CD4-positive, alpha-beta T cell treated with Interleukin-1 beta for 1 hour (primary cell): ENCODE measurements at places on chromosomes 3 and 15.

GRCh38 chr3:108462899-108463298, 47.5 kb downstream of the MYH15 start:
- DNase-seq = no peak

- no peak for DNase-seq
These were observed 631.5 kb upstream of the NR2F2 start for GRCh38 chr15:95698951-95699350.

- DNase-seq = no peak
These were observed 13.8 kb downstream of the ISG20 start for GRCh38 chr15:88652456-88653199.

DNA sequence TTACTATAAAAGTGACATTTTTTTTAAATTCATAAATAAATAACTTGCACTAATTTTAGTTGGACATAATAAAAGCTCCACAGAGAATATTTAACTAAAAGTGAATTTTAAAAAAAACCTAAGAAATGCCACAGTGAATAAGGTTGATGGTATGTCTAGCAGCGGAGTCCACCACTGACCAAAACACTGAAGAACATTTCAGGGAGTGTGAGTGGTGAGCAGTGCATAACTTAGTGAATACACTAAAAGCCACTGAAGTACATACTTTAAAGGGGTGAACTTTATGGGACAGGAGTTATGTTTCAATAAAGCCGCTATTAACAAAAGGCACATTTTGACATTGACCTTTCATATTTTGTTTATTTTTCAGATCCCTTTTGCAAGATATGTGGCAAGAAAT, 32.3 kb downstream of the SRP14 start:
- no peak for DNase-seq

GRCh38 chr3:117674321-117674720, 964.7 kb downstream of the TUSC7 start:
- DNase-seq = no peak

DNA sequence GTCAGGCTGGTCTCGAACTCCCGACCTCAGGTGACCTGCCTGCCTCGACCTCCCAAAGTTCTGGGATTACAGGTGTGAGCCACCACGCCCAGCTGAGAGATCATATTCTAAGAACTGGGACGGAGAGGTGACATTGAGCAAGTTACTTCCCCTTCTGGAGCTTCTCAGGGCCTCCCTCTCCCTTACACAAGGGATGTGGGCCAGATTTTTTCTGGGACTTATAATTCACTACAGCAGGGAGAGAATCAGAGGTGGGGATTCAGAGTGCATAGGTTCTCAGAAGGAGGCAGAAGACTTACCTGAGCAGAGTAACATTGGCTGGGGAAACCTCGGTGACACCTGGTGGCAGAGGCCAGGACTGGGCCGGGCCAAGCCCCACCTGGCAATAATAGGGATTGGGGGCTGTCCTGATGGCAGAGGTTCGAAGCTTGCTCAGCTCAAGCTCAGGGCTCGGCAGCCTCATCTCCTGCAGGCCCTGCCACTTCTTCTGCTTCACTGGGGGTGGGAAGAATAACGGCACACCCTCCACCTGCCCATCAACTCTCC, 6.8 kb downstream of the LTK start:
- DNase-seq = no peak

DNA sequence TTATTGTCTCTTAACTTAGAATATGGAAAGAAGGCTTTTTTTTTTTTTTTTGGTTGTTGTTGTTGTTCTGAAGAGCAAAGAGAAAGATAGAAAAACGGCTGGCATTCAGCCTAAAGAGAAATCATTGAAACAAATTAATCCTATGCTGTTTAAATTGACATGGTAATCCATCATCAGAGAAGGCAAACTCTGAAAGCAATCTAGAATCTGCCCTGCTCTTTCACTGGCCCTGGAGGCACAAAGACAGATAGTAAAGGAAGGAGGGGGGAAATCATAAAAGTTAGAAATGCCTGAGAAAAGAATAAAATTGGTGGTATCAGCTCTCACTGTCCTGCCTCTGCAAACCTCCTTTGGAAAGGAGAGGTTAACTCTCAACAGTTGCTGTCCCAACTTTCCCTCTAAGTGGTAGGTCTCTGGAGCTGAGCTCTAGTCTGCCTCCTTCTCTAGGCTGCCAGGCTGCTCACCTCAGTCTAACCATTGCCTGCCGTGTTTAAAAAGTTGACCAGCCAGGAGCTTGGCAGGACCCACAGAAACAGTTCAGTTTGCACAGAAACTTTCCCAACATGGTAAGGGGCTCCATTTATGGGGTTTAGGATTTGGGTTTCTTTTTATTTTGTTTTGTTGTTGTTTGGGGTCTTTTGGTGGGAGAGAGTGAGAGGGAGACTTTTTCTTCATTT, 13.4 kb upstream of the NR2F2 start:
- no peak for DNase-seq

- DNase-seq = no peak
These were observed 42.4 kb downstream of the LNP1 start for GRCh38 chr3:100443690-100444089.

GRCh38 chr15:31357148-31357547, 30.5 kb downstream of the KLF13 start:
- DNase-seq = peak; percentile 46

DNA sequence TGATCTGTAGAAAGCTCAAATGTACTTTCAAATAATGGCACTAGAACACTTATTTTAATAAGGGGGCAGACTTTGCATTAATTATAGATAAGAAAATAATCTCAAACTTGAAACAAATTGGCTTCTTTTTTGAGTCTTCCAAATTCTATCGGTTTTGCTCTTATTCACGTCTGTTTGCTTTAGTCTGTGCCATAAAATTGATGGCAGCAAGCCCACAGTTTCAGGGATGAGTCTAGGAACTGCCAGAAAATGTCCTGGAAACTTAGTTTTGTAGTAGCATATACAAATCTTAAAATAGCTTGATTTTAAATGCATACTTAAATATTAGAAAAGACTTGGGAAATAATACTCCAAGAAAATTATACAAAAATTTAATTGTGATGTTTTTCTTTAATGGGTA, 39.7 kb downstream of the BCHE start:
- no peak for DNase-seq

- no peak for DNase-seq
These were observed 44.1 kb upstream of the RASGRP1 start for GRCh38 chr15:38608682-38609081.

DNA sequence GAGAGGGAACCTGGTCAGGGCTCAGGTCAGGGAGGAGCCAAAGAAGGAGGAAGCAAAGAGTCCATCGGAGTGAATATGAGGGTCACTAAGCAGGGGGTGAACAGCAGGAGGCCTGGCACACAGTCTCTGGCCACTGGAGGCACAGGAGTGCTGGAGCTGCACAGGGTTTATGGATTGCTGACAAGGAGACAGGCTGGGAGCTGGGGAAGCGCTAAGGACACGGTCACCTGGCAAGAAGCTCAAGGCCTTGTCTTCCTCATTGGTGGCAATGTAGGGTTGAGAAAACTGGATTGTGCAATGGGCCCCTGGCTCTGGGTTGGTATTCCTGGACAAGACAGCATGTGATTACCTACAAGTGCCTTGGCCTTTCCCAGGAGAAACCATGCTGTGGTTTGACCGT, 5.8 kb upstream of the CAMP start:
- DNase-seq = no peak
